ENCODE measurements at places on chromosomes 4 and X.
A peak's percentile ranks its signal among the peaks of the same experiment; 100 is the strongest.

DNA sequence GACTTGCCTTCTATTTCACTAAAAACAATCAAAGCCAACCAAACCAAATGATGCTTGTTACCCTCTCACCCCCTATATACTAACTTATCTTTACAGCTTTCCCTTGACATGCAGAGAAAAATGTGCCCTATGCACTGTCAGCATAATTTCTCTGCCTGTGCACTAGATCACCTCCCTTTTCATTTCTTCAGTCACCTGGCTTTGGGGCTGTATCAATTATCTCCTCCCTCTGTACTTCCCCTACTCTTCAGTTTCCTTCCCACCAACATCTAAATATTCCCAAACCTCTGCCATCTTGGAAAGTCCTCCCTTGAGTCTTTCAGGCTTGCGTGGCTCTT lies 103.5 kb upstream of the TAPT1 start:
- no peak for DNase-seq

- no peak for DNase-seq
Measured at GRCh38 chr4:88599298-88599697, 7.0 kb downstream of the HERC3 start.

- DNase-seq: no peak
Measured at GRCh38 chrX:15158736-15159406, 111.0 kb downstream of the ASB9 start.

DNA sequence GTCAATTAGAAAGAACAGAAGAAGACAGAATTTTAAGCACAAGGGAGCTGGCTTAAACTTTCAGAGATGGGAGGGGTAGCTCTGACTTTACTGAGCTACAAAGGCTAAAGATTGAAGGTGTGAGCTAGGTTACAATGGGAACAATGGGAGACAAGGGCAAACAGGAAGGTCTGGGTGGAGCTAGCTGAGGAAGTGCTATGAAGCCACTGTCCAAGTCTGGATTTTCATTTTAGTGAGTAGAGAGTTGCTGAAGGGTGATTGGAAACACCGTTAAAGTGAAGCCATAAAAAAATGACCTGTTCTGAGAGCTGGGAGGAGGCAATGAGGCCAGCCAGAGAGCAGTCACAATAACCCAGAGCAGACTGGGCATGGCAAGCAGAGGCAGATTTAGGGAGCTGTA lies 104.3 kb upstream of the CITED1 start:
- DNase-seq: no peak

- DNase-seq: peak; percentile 17
Measured at GRCh38 chrX:54042609-54043021, 1.7 kb downstream of the PHF8 start.

DNA sequence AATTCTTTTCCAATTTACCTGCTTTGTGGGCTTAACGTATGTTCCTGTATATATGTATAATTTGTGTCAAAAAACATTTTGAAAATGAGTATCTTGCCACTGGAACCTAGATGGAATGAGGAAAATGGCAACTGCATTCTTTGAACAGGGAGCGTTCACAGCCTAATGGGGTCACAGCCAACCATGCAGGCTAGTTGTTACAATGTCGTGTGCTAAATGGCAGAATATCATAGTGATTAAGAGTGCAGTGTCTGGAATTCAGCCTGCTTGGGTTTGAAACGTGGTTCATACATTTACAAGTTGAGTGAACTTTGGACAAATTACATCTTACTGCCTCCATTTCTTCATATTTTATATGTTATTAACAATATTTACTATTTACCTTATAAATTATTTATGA lies 70.8 kb downstream of the PCDH7 start:
- DNase-seq: no peak

GRCh38 chrX:56763556-56764152 lies 34.6 kb downstream of the NBDY start:
- no peak for DNase-seq

GRCh38 chr4:77174426-77174825 lies 17.4 kb downstream of the CCNG2 start:
- no peak for DNase-seq

- no peak for DNase-seq
Measured at GRCh38 chr4:118849867-118850487, 14.1 kb upstream of the SEC24D start.

DNA sequence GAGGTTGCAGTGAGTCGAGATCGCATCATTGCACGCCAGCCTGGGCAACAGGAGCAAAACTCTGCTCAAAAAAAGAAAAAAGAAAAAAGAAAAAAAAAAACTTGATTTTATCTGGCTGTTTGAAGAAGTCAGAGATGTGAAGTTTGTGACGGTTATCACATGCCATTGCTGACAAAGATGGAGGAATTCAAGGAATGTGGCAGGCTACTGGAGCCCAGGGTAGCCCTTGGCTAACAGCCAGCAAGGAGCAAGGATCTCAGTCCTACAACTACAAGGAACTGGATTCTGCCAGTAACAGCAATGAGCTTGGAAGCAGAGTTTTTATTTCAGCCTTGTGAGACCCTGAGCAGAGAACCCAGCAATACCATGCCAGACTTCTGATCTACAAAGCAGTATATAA lies 24.3 kb upstream of the TET2 start:
- DNase-seq: no peak

- DNase-seq: no peak
Measured at GRCh38 chr4:73409012-73409862, 5.2 kb downstream of the ALB start.

DNA sequence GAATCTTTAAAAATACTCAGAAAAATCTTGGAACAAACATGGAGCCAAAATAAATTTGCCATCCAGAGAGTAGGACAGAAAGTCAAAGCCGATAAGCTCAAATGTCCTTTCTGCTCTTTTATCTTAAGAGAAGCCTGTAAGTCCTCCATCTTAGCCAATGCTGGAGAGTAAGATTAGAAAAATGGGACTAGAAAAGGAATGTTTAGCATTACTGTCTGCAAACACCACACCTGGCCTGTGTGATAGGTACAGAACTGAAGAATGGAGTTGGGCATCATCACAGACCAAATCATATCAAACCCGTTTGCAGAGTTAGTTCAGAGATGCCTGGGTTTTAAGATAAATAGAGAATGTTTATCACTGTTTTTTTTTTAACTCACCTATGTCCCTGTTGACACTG lies 10.5 kb upstream of the SLC39A8 start:
- no peak for DNase-seq

DNA sequence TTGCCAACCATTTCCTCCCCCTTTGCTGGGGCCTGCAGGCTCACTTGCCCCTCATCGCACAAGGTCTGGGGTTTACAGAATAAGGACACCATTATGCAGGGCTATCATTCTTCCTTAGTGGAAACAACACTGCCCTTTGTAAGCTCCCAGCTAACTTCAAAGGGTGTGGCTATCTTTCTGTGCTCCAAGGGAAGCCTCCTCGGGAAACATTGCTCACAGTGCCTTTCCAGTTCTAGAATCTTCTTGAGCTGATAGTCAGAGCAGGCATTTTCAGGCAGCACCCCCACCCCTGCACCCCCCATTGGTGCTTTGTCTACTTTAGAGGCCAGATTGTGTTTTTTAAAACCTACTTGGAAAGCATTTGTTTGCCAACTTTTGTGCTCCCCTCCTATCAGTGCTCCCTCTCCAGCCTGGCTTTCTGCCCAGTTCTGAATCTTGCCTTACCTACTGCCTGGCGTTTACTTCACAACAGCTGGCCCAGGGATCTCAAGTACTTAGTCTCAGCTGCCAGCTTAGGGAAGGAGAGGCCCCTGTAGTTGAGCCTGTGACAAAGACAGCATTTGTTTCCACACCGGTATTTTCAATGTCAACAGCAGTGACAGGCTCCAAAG lies 53.5 kb downstream of the PLAC1 start:
- no peak for DNase-seq

GRCh38 chr4:87012265-87012953 lies 77.6 kb downstream of the AFF1 start:
- DNase-seq: no peak

DNA sequence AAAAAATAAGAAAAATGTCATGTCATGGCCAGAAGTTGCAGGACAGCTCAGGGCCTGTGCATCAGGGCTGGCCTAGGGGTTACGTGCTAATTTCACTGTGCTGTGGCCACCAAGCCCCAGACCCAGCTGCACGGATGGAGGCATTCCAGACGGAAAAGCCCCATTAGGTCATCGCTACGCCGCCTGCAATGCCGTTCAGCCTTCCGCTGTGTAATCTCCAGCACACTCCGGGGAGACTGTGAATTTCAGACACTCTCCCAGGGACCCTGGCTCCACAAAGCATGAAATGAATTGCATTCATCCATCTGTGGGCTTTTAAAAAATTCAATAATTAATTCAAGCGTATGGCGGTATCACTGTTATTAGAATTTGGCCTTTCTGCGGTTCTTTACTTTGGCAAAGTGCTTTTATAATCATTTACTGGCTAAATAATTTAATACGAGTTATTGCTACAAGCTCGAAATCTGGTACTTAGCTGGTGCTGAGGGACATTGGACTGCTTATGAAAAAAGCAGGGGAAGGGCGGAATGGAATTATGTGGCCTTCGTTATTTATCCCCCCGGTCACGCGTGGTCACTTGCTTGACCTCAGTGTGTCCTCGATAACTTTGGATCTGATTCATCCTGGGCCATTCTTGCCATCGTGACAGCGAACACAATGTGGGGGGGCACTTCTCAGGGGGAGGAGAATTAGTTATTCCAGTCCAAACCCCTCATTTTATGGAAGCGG lies 9.0 kb upstream of the NSG1 start:
- DNase-seq: no peak

- DNase-seq: no peak
Measured at GRCh38 chrX:44733931-44734330, 109.9 kb upstream of the DUSP21 start.

DNA sequence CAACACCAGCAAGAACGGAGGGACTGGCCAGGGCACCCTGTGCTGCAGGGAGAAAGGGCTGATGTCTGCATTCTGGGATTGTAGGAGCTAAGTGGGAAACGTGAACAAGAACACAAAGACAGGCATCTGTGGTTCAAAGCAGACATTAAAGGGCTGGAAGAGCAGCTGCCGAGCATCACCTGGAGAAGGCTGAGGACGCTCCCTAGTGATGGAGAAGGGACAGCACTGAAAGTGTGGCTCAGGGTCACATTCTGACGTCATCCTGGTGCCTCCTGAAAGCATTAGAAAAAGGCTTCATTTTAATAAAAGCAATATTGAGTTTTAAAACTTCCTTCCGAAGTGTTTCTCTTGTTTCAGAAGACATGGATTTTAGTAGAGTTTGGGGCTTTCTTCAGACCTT lies 62.3 kb downstream of the CLDN22 start:
- no peak for DNase-seq

- DNase-seq: no peak
Measured at GRCh38 chr4:73998040-73999011, at the start of gene CXCL5. Gene CXCL5 (minus strand): TSS chr4:73998677. CDS start chr4:73998581, 96 bp downstream.

DNA sequence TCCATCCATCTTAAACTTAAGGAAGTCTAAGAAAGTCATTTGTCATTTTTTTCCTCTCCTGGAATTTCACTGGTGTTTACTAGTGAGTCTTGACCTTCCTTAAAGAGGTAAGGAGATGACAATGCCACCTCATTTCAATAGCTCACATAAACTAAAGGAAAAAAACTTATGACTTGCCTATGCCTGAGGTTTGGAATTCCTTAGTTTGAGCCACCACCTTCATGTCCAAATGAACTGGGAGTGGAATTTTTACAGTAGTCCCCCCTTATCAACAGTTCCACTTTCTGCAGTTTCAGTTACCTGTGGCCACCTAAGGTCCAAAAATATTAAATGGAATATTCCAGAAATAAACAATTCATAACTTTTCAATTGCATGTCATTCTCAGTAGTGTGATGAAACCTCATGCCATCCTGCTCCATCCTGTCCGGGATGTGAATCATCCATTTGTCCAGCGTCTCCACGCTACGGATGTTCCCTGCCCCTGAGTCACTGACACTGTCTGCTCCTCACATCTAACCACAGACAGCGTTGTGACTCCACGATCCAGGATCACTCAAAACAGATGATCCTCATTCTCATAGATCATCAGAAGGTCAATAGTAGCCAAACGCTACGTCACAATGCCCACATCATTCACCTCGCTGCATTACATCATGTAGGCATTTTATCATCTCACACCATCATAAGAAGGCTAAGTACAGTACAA lies 177.4 kb downstream of the SH3KBP1 start:
- no peak for DNase-seq

DNA sequence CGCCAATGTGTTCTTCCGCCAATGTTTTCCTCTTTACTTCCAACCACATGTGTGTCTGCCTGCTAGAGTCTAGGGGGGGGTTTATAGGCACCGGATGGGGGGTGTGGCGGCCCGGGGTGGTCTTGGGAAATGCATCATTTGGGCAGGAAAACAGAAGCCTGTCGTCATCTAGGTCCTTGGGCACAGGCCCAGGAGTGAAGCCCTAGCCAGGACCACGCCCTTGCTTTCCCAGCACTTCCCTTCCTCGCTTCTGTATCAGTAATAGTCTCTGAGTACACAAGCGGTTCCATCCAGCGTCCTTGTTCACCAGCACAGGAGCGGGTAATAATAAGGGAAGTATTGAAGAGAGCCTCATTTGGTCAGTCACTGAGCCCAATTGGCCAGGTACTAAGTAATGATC lies 74.5 kb downstream of the QDPR start:
- DNase-seq: no peak

- peak; percentile 61 for DNase-seq
Measured at GRCh38 chr4:151362404-151363164, 37.2 kb upstream of the SH3D19 start.

DNA sequence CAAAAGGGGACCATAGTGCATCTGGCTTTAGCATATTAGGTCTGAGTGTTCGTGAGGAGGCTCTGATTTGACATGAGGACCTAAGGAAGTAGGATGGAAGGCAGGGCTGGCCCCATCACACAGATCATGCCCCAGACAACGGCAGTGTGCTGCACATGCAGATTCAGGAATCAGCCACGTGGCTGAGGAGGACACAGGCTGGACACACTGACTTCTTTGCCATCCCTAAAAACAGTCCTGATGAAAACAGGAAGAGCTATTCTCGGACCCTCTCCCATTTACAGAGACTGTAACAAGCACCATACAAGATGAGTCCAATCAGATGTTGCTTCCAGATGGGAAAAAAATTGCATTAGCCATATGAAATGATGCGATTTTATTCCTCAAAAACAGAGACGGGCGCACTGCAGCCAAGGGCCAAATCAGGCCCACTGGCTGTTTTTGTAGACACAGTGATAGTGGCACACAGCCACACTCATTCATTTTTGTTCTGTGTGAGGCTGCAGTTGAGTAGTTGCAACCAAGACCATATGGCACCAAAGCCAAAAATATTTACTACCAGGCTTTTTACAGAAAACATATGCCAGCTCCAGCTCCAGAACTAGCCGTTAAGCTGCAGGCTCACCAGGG lies 41.0 kb downstream of the ACSL1 start:
- DNase-seq: no peak

DNA sequence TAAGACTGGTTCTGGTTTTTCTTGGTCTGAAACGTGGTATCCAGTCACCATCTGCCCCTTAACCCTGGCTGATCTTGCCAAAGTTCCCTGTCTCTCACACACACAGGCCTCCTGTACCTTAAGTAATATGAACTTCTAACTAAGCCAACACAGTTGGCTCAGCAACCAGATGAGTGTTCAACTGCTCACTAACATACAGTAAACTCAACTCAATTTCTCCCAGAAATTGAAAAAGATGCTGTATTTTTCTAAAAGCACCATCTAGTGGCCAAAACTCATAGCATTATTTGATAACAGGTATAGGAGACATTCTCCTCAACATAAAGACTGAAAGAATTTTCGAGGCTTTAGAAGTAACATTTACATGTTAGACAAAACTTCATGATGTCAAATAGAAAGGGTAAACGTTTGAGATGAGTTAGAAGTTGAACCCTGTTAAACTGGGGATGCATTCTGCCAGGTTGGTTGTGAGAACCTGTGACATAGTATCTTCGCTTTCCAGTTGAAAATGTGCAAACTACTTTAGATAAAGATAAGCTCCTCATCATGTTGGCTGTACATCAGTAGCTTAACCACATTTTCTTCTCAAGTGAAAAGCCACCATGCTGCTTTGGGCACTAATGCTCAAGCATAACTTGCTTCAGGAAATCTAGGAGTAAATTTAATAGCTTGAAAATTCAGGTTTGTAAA lies 31.2 kb downstream of the CCNI start:
- no peak for DNase-seq
